ENCODE measurements at places on chromosomes 12 and 14.

- no peak for DNase-seq
Observed at GRCh38 chr12:41968599-41968998, 176.1 kb downstream of the GXYLT1 start.

GRCh38 chr12:2934371-2934770 is 24.8 kb upstream of the TEAD4 start:
- no peak for DNase-seq

DNA sequence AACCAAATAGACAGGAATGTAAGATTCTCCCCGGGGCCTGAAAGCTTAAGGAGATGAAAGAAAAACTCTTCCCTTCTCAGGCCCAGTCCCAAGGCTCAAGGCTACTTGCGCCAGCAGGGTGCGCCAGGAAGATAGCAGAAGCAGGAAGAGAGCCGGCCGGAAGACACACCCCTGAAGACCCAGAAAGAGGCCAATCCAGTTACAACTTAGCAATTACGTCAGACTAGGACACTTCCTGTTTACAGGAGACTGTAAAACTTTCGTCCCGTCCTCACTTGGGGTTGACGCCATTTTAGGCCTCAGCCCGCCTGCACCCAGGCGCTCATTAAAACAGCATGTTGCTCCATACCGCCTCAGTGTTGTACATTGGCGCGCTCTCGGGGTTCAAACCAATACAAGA is 9.4 kb downstream of the COX16 start:
- no peak for DNase-seq

DNA sequence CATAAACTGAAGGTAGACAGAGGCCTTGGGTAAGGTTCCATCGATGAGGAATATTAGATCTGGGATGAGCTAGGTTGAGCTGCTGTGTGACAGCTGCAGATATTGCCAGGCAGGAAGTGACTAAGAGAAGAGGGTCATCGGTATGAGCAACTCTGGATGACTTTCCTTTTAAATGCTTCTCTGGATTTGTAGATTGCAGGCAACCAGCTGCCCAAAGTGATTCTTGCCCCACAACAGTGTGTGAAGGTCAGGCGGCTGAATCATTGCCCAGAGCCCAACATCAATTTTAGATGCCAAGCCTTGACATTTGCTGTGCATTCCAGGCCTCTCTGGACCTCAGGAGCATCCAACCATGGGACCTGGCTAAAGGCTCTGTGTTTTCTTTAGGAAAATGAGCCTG is 255.9 kb downstream of the DPF3 start:
- peak; percentile 81 for DNase-seq

GRCh38 chr14:95143808-95144620 is 13.3 kb downstream of the DICER1 start:
- DNase-seq: no peak

GRCh38 chr12:50825372-50825838 is 17.3 kb upstream of the TMPRSS12 start:
- peak; percentile 75 for DNase-seq

- DNase-seq: peak; percentile 24
Observed at GRCh38 chr12:98238515-98239130, 276.8 kb upstream of the TMPO start.

DNA sequence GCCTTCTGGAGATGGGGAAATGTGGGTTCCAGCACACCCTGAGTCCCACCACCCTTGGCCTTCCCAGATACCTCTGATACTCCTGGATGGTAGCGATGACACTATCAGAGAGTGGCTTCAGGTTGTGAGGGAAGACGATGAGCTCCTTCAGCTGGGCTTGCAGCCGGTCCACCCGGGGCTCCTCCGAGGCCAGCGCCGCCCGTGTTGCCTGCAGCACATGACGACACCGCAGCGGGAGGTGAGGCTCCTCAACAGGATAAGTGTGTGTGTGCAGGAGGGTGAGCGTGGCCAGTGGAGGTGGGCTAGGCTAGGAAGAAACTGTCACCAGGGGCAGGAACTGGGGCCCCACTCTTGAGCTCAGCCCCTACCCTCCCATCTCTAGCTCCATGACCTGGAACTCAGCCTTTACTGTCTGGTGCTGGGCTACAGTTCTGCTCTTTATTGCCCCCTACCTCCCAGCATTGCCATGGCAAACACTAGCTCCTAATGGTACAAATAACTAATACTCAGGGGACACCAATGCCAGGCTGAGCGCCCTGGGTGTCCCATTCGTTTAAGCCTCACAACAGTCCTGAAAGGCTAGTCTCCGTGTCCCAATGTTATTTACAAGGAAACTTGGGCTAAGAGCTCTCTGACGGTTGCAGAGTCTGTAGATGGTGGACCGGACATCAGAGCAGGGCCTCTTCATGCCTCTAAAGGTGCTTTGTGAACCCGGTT is 64.1 kb downstream of the SYNE3 start:
- DNase-seq: peak; percentile 26

DNA sequence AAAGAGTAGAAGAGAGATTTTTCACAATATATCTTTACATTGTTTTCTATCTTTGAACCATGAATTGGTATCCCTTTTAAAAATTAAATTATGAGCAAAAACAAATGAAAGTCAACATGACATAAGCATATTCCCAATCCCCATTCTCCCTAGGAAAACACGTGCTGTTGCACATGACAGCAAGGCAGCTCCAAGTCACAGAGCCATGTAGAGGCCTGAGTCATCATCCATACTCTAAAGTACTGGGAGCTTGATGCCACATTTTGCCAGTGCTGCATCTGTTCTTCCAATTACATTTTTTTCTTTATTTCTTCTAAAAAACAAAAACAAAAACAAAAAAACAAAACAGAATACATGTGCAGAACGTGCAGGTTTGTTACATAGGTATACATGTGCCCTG is 115.2 kb downstream of the ITPR2 start:
- DNase-seq: no peak

DNA sequence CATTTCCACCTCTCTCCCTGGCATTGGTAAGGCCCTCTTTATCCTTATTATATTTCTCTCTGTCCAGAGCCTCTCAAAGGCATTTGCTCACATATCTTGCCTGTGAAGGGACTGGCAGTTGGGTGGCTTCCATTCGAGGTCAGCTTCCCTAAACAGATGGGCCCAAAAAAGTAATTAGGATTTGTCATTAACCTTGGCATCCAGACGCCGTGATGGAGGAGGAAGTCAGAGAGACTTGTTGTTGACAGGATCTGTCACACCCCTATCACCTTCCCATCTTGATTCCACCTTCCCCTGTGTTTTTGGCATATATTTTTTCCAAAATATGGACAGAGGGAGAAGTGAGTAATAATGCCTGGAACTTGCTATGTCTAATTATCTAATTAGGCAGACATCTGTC is 54.0 kb upstream of the OAS1 start:
- DNase-seq: no peak

- DNase-seq: no peak
Observed at GRCh38 chr12:121423253-121423652, 23.3 kb downstream of the RNF34 start.

DNA sequence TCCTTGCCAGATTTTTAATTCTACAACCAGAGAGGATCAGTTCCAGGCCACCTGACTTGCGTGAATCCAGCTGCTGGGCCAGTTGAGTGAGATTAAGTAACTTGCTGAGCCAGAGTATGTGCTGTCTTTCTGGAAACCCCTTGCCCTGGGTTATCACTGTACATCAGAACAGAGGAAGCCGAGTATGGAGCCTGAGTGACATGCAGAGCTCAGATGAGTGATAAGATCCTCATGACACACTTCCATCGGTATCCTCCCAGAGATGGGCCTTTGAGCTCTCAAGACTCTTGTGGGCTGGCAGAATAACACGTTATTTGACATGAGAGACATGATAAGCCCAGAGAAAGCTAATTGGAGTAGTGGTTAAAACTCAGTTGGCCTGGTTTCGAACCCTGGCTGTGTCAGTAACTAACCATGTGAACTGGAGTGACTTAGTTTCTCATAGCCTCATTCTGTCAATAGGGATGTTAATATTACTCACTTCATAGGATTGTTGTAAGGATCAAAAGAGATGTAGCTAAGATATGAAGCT is 388.1 kb downstream of the ZFP36L1 start:
- peak; percentile 62 for DNase-seq

DNA sequence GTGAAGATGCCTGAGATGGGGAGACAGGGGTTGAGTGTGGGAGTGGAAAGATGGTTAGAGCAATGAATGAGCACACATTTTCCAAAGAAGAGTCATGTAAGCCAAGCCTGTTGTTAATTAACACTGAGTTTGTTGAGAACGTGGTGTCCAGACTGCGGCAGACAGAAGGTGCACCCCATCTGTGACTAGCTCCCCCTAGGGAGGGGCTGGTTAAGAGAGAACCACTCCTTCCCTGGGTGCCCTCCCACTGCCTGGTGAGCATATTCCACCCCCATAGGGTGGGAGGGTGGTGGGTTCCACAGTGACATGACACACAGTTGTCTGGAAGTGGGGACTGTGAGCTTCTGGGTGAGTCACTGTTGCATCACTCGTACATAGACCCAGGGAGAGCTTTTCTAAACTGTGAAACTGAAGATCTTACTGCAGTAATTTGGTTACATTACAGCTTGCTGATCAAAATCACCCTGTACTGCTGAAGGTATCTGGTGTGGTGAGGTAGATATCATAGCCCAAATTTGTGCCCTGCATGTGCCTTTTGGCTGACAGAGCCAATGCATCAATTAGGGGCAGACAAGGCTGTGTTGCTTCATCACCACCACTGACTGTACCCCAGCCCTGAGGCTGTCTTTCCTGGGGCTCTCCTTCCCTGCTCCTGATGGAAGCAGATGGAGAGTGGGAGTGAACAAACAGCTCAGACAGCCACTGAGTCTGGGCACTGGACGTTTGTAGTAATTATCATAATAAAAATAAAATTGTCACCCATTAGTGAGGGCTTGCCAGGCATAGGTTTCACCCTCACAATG is 150.9 kb downstream of the EMP1 start:
- DNase-seq: peak; percentile 72

DNA sequence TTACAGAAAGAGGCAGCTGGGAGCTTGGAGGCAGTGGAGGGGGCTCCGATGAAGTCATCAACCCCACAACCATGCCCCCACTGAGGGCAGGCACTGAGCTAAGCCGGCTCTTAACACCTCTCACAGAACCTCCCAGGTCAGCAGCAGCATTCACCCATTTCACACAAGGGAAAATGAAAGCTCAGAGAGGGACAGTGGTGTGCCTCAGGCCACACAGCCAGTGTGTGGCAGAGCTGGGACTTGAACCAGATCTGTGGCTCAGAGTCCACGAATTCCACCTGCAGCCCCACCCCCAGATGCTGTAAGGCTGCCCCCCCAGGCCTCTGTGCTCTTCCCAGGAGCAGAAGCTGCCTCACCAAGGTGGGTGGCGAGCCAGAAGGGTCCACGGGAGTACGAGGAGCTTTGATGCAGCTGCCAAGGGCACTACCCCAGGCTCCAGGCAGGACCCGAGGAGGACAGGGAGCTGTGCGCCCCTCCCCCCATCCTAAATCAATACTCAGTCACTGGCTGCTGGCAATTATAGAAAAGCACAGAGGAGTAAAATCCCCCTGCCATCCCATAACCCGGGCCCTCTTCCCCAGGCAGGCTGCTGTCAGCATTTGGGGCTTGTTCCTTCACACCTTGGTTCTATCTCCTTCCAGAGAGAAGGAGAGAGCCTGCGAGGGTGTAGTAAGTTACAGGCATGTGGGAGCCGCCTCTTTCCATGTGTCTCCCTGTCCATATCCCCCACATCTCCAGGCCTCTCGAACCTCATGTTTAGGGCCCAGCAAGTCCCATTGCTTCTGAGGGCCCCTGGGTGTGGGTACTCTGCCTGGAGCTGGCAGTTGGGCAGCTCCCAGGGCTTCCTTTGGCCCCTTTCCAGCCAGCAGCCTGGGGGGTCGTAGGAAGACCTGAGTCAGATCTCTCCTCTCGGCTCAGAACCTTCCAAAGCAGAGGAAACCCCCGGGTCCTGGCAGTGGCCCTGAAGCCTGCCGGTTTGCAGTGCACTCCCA is 47.6 kb downstream of the FAM222A start:
- DNase-seq: no peak

GRCh38 chr14:93089521-93090269 is 26.0 kb downstream of the ITPK1 start:
- no peak for DNase-seq

DNA sequence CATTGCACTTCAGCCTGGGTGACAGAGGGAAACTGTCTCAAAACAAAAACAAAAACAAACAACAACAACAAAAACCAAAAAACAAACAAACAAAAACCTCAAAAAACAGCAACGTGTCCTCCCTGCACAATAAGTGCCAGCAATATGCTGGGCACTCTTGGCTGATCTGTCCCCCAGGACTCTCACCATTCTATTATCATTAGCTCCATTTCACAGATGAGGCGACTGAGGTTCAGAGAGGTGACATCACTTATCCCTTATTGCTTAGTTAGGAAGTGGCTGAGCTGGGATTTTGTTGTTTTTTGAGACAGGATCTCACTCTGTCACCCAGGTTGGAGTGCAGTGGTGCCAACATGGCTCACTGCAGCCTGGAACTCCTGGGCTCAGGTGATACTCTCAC is 33.0 kb upstream of the CCDC63 start:
- no peak for DNase-seq

DNA sequence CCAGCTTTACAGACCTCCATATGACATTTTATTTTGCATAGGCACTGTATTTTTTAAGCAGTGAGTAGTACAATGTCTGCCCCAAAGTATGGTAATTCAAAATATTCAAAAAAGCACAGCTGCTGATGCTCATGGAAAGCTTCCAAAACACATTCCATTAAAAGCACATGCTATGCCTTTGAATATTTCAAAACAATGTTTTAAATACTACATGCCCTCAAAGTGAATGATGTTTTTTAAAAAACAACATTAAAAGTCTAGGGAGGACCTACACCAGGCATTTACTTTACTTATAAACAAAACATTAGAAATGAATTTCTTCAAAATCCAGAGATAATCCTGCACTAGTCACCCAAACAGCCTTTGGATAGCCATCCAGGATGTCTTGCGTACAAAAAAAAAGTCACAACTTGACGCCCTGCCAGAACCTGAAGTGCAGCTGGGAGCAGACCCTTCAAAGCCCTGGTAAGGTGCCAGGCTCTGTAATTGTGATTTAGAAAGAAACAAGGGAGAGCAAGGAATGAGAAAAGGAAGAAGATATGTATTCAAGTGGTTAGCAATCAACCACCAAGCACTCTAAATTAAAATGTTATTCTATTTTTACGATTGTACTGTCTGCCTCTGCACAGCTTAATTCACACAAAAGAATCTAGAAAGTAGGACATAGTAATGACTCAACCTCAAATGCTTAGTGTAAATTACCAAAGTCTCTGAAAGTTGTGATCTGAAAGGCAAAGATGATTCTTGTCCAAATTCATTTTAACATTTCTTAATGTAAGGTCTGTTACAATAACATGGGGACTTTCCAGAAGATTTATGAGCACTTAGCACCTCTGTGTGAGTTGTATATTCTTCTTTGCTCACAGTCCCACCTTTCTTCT is 31.9 kb downstream of the CEP83 start:
- DNase-seq: no peak

GRCh38 chr14:68841016-68841809 is 48.3 kb upstream of the ZFP36L1 start:
- DNase-seq: no peak

- peak; percentile 55 for DNase-seq
Observed at GRCh38 chr12:27564612-27565213, 40.7 kb downstream of the PPFIBP1 start.

- no peak for DNase-seq
Observed at GRCh38 chr12:52682938-52683574, 2.8 kb upstream of the KRT1 start.

GRCh38 chr14:60035177-60035576 is 56.5 kb upstream of the PCNX4 start:
- DNase-seq: no peak

GRCh38 chr12:64028541-64028940 is 184.0 kb downstream of the SRGAP1 start:
- DNase-seq: no peak

Measured in epithelial cell of esophagus (primary cell).